ENCODE measurements at places on chromosomes 12 and 14. TPM values are rescaled to one million over a fixed set of nuclear protein-coding genes. Genes with fewer than 3 reads are reported as not detected.
A peak's percentile ranks its signal among the peaks of the same experiment; 100 is the strongest.

SPRING1 gene
- 7.9 TPM for total RNA-seq

DNA sequence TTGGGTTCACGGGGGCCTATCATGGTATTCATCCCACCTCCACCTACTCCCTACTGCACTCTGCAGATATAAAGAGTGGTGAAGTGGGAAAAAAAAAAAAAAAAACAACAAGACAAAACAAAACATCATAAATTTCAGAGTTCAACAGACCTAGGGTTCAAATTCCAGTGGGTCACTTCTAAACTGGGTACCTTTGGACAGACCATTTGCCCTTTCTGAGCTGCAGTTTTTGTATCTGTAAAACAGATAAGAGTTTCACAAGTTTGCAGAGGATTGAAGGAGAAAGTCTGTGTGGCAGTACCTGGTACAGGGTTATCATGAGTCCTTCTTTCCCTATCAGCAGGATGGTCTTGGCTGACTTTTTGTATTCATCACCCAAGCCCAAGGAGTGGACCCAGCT, 211.2 kb upstream of the EEA1 start:
- no peak for DNase-seq
- H3K27me3 ChIP-seq: no peaks in the 10 kb centered on the region
- H3K4me3 ChIP-seq: no peak overlapping the region
- no peaks in the 10 kb centered on the region for H3K36me3 ChIP-seq
- H3K27ac ChIP-seq: peak overlapping the region; percentile 75
- peaks cover 41% of the 10 kb centered on the region for H3K4me1 ChIP-seq

RNF212B gene
- not detected for total RNA-seq

- no peak for DNase-seq
- H3K36me3 ChIP-seq: peaks cover 2% of the 10 kb centered on the region
- H3K27ac ChIP-seq: no peak overlapping the region
- H3K27me3 ChIP-seq: no peaks in the 10 kb centered on the region
- peaks cover 20% of the 10 kb centered on the region for H3K4me1 ChIP-seq
These were observed 972 bp upstream of the DCTN2 start for GRCh38 chr12:57548013-57548315.

- no peak overlapping the region for H3K27ac ChIP-seq
- no peaks in the 10 kb centered on the region for H3K36me3 ChIP-seq
- H3K4me1 ChIP-seq: no peaks in the 10 kb centered on the region
- no peak for DNase-seq
- no peaks in the 10 kb centered on the region for H3K27me3 ChIP-seq
These were observed 161.7 kb downstream of the SLC15A4 start for GRCh38 chr12:128662101-128662500.

GRCh38 chr14:52738409-52738808, 8.4 kb downstream of the STYX start:
- H3K4me3 ChIP-seq: no peak overlapping the region
- no peak overlapping the region for H3K27ac ChIP-seq
- H3K4me1 ChIP-seq: no peaks in the 10 kb centered on the region
- DNase-seq: no peak
- H3K36me3 ChIP-seq: no peaks in the 10 kb centered on the region

DNA sequence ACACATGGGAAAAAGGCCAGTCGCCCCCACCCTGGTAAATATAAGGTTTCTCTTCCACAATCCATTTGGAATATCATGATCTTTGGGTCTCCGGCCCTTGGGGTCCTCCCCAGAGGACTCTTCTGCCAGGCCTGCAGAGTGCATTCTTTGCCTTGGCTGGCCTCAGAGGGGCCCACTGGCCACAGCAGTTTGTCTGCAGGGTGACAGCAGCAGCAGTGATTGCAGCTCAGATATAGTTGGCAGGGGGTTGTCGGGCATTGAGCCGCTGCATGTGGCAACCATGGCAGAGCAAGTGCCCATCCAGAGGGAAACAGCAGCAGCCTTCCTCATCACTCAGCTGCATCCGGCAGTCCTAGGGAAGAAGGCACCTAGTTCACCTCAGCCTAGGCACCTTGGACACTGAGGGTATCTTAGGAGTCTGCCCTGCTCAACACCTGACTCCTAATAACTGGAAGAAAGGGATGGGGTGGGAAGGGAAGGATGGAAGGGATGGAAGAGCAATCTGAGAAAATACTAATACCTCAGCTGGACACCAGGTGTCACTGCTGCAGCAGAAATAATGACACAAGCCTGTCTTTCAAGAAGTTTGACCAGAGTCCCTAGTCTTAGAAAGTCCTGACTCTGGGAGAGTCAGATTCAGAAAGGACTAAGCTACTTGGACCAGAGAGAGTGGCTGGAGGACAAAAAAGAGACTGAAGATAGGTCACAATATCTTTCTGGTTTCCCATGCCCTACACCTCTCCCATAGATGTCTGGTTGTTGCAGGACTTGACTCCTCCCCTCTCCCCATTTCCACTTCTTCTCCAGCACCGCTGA, 8.9 kb downstream of the AJUBA start:
- H3K36me3 ChIP-seq: no peaks in the 10 kb centered on the region
- no peak overlapping the region for H3K4me3 ChIP-seq
- H3K27me3 ChIP-seq: no peaks in the 10 kb centered on the region
- no peak for DNase-seq
- peaks cover 6% of the 10 kb centered on the region for H3K4me1 ChIP-seq
- H3K27ac ChIP-seq: no peak overlapping the region

DNA sequence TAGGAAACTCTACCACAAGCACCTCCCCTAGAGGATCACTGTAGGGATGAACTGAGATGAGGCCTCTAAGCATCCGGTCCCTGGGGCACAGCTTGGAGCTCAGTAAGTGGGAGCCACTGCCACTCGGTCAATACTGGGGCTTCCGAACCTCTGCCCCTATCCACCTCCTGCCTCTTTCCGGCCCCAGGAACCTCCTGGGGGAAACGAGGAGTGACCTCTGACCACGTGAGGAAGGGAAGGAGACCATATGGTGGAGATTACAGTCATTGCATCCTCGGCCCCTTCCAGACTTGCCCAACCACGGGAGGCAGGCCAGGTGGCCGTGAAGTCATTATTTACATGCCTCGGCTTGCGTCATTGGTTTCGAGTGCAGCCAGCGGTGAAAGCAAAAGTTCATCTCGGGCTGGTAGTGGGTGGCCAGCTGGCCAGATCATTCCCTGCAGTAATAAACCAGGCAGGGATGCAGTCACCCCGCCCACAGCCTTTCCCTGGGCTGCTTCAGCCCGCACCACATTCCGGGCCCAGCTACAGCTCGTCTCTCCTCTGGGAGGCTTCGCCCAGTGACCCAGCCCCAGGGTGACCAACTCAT, 65.4 kb downstream of the C14orf132 start:
- DNase-seq: peak; percentile 88
- H3K4me1 ChIP-seq: no peaks in the 10 kb centered on the region
- peak overlapping the region; percentile 41 for H3K27ac ChIP-seq
- no peak overlapping the region for H3K4me3 ChIP-seq

ARHGEF25 gene
- total RNA-seq: 4.2 TPM

DNA sequence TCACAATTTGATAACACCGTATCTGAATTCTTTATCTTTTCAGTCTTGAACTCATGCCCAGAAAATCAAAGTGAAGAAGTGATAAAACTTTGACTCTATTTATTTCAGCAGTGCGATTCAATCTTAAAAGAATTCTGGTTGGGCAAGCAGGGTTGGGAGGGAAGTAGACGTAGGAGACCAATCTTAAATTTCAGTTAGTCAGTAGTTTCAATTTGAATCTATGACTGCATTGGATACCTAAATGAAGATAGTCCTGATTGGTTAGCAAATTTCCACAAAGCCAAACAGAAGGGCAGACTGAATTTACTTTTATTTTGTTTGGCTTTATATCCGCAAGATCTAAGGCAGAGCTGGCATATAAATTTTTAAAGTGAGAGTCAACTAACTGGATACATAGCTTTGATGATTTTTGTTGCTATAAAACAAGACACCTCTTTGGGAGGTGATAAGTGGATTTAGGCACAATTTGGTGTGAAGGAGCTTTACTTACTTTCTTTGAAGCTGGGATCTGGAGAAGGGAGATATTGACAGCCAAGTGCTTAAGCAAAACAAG, 2.6 kb downstream of the ACSS3 start:
- H3K4me1 ChIP-seq: peaks cover 16% of the 10 kb centered on the region
- peak overlapping the region; percentile 94 for H3K27ac ChIP-seq
- no peaks in the 10 kb centered on the region for H3K27me3 ChIP-seq

GRCh38 chr12:115382681-115383080, 698.7 kb upstream of the TBX3 start:
- DNase-seq: no peak
- H3K4me3 ChIP-seq: no peak overlapping the region
- no peaks in the 10 kb centered on the region for H3K36me3 ChIP-seq
- H3K4me1 ChIP-seq: no peaks in the 10 kb centered on the region

CACNA1C gene
- 1.0 TPM for total RNA-seq

DNA sequence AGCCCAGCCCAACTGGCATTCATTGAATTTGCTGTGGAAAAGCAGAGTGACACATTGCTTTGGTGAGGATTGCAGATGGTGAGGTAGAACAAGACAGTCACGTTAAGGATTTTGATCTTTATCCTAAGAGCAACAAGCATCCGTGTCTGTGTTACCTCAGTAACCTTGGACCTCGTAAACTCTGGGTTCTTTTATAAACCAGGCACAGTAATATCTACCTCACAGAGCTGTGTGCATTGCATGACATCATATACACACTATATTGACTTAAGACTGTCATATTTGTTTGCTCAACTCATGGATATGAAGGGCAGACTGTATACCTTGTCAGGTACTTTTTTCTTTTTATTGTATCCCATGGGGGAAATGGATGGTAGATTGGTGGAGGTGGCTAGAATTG, 156.2 kb downstream of the ETV6 start:
- no peak overlapping the region for H3K27ac ChIP-seq
- no peak overlapping the region for H3K4me3 ChIP-seq
- DNase-seq: no peak
- H3K4me1 ChIP-seq: no peaks in the 10 kb centered on the region
- no peaks in the 10 kb centered on the region for H3K36me3 ChIP-seq

GRCh38 chr12:99911967-99912366, 72.8 kb downstream of the ANKS1B start:
- H3K36me3 ChIP-seq: no peaks in the 10 kb centered on the region
- no peak for DNase-seq
- H3K27me3 ChIP-seq: no peaks in the 10 kb centered on the region
- H3K4me1 ChIP-seq: no peaks in the 10 kb centered on the region
- peak overlapping the region; percentile 45 for H3K4me3 ChIP-seq
- H3K27ac ChIP-seq: peak overlapping the region; percentile 58

GRCh38 chr12:64170730-64171129, 51.4 kb downstream of the KICS2 start:
- H3K27me3 ChIP-seq: no peaks in the 10 kb centered on the region
- DNase-seq: no peak
- H3K4me1 ChIP-seq: no peaks in the 10 kb centered on the region
- H3K27ac ChIP-seq: no peak overlapping the region

SLC25A21 gene
- total RNA-seq: 0.37 TPM
